ENCODE measurements at places on chromosomes 12 and 14.
A peak's percentile ranks its signal among the peaks of the same experiment; 100 is the strongest.

DNA sequence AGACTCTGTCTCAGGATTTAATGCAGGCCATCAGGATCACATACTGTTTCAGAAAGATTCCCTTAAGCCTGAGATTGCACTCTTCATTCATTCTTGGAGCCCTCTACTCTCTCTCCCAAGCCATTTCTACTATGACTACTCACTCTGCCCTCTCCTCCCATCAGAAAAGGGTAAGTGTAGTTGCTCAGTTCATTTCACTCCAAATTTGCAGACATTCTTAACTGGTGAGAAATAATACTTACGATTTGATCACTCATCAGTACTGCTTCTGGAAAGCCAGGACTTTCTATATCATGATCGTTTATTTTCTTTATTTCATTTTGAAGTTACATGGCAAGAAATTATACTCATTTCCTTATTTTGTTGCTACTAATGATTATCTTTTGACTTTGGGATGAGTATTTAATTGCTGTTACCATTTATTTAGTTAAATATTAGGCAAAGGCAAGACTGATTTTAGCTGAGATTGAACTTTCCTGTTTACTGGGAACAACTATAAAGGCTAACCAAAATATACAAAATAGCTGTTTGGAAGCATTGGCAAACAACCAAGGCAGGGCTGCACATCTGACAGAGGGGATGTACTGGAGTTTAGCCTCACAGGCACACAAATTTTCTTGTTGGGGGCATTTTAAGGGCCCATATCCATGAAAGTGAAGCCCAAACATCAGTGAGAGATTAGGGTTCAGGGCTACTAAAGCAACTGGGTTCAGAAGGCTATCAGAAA lies 4.1 kb upstream of the RERG start:
- no peak for DNase-seq

- DNase-seq = no peak
Observed at GRCh38 chr14:51023964-51024363, 70.9 kb downstream of the TRIM9 start.

DNA sequence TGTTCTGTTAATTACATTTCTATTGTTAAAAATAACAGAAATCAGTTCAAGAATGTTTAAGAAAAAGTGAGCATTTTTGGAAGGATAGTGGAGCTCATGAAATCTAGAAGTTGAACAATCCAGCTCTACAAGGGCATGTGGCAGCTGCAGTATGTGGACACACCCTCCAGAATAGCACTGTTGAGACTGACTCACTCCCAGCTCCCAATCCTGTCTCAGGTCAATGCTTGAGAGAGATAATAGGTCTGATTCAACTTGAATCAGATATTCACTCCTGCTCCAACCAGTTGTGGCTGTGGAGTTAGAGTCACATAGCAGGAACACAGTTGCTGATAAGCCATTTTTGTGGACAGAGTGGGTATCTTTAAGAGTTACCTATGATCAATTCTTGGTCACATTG lies 113.0 kb upstream of the NTF3 start:
- no peak for DNase-seq

- no peak for DNase-seq
Observed at GRCh38 chr14:82647088-82647810, 1113.6 kb upstream of the SEL1L start.

DNA sequence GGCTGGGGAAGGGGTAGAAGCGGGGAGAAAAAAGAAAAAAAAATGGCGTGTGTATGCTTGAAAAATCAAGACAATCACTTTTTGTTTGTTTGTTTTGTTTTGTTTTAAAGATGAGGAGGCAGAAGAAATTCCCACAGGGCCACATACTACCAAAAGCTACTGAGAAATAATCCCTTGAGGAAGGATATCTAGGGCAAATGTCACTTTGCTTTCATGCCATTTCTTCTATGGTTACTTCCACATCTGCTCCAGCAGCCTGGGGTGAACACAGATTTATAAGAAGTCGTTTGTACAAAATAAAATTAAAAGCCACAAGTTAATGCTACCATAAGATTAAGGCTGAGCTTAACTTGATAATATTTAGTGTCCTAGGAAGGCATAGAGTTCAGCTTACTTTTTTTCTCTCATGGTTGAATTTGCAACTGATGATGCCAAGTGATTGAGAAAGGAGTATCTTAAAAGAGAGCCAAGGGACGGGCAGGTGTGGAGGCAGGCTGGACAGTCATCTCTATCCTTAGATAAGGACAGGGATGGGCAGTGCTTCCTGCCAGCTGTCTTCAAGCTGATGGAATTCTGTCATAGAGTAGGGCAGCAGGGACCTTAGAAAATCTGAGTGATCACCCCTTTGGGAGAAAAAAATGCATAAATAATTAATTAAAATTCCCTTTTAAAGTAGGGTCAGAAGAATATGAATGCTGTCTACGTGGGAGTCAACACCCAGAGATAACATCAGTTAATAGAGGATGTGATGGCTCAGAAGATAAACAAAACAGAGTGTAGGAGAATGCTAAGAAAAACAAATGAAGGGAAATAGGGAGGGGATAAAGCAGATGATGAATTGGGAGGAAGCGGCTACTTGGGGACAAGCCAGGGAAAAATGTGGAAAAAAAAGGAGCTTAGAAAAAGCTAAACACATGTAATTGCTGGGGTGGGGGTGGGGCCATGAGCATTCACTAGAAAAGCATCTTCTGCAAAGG lies 57.1 kb downstream of the DYRK2 start:
- no peak for DNase-seq

DNA sequence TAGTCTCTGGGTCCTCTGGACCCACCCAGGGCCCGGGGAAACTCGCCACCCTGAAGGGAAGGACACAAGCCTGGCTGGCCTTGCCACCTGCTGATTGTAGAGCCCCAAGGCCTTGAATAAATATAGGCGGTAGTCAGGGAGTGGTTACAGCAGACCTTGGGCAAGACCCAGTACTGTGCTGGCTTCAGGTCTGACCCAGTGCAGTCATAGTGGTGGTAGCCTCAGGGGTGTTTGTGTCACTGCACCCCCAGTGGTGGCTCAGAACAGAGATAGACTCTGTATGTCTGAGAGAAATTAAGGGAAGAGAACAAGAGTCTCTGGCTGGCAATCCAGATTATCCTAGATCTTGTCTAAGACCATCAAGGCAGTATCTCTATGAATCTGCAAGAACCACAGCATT lies 63.5 kb downstream of the MAPKAPK5 start:
- DNase-seq = no peak

DNA sequence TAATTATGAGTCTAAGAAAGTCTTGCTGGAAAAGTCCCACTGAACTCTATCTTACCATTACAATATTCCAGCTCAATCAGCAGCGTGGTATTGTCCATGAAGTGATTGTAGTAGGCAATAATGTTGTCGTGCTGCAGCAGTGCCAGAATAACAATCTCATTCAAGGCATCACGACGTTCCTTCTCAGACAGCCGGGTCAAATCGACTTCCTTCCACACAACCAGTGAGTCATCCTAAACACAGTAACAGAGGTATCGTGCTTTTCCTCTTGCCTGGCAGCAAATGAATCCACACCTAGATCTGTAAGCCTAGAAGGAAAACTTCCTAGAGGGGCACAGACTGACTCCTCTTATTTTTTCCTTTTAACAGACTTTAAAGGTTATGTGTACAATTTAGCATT lies 2.9 kb downstream of the NEK9 start:
- peak; percentile 40 for DNase-seq

GRCh38 chr12:67152451-67152850 lies 116.7 kb upstream of the CAND1 start:
- DNase-seq = no peak

DNA sequence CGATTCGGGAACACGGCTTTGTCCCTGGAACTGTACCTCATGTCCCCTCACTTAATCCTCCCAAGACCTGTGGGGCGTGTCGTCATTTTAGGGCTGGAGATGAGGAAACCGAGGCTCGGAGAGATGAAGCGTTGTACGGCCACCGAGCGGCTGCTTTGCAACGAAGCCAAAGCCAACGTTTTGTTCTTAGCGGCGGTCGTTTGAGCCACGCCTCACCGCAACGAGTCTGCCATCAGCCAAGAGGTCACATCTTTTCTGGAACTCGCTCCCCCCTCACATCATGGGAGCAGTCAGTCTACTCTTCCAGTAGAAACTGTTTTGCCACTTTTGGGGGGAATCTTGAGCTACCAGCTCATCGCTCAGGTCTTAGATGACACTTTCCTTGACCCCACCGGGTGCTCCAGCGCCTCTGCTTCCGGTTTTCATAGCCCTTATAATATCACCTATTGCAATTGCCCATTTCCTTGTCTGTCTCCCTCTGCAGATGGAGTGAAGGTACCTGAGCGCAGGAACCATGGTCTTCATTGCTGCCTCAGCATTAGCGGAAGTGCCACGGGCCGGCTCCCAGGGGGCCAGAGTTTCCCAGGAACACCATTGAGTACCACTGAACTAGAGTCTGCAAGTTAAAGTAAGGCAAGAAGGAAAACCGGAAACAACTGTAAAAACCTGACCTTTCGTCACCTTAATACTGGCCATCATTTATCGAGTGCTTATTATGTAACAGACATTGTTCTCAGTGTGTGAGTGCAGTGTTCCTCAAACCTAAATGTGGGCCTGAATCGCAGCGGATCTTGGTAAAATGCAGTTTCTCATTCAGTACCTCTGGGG lies 19.6 kb downstream of the NINJ2 start:
- peak; percentile 34 for DNase-seq

DNA sequence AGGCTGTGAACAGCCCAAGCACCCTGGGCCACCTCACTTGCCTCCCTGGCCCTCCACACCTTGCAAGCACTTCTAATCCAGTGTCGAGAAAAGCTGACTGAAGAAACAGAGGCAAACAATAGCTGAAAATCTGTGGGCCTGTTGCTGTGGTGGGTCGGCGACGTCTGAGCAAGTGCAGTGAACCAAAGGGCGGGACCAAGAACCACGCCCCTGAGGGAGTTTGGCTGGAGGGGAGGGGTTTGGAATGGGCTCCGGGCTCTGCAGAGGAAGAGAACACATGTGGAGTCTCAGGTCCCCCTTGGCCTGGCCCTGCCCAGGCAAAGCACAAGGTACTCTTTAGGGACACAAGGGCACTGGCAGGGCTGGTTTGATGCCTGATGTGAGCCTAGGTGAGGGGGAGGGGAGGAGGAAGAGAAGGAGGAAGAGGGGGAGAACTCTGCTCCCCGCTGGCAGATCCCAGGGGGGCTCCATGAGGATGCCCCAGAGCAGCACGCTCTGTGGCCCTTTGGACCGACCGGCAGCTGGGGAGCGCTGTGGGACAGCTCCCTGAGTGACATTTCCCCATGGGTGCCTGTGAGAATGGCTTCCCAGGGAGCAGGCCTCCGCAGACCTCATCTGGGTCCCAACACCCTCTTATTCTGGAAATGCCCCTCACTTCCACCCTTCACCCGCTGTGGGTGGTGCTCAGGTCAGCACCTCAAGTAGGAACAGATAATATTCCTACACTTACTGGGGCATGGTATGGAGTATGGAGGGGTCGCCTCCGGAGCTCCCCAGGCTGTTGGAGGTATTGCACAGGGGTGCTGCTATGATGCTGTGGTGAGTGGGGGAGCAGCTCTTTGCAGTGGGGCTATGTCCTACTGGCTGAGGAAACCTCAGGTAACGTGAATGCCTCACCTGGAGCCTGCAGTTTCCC lies 85.5 kb downstream of the CPSF2 start:
- no peak for DNase-seq

DNA sequence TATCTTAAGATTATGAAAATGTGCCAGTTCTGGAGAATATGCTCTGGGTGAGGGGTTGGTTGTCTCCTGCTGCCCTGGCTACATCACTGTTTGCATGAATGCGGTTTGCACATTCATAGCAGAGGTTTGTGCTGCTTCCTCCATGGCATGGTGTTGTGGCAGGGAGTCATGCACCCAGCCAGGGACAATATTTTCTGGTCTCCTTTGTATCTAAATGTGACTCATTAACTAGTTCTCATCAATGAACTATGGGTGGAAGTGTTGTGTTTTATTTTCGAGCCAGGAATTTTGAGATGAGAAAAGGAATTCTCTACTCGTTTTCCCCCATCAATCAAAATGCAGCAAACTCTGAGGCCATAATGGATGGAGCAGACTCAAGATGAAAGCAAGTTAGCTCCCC lies 527.3 kb downstream of the SNAPC1 start:
- no peak for DNase-seq

DNA sequence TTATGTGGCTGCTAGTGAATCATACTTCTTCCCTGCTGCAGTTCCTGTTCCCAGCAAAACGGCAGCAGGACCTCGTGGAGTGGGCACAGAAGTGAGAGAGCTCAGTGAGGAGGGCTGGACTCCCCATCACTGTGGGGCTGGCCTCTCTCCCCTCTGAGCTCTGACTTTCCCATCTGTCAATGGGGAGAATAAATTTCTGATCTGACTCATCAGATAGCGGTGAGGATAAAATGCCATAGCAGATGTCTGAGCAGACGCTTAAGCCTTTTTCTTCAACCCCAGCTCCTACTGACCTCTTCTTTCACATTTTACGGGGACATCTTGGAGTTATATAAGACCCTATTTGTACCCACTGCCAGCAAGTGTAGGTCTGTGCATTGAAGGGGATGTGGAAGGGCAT lies 116.6 kb downstream of the CRACR2A start:
- DNase-seq = no peak

DNA sequence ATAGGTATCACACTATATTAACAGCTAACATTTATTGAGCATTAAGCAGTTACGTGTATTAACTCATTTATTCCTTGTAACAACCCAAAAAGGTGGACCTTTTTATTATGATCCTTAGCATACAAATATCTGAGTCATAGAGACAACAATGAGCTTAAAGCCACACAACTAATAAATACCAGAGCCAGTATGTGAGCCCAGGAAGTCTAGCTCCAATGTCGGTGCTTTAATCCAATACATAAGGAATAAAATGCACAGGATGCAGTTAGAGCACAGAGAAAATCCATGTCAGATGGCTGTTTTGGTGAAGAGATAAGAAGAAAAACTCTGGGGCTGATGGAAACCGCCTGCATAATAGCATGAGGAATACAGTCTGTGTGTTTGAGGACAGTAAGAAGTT lies 888.6 kb downstream of the TMTC2 start:
- DNase-seq = no peak

DNA sequence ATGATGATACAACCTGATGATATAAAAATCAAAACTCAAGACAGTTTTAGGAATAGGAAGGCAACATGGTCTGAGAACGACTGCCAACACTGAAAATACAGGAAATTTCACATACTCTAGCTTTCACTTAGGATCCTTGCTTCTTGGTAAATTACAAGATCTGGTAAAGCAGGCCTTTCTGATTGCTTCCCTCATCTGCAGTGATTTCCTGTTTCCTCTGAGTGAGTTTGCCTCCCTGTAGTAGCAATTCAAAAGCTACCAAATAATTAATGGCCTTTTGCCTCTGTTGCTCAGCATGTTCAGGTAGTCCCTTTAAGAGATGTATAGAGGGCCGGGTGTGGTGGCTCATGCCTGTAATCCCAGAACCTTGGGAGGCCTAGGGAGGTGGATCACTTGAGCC lies 2.0 kb upstream of the IRAK3 start:
- no peak for DNase-seq

GRCh38 chr12:92739113-92739512 lies 36.3 kb downstream of the PLEKHG7 start:
- DNase-seq = no peak

DNA sequence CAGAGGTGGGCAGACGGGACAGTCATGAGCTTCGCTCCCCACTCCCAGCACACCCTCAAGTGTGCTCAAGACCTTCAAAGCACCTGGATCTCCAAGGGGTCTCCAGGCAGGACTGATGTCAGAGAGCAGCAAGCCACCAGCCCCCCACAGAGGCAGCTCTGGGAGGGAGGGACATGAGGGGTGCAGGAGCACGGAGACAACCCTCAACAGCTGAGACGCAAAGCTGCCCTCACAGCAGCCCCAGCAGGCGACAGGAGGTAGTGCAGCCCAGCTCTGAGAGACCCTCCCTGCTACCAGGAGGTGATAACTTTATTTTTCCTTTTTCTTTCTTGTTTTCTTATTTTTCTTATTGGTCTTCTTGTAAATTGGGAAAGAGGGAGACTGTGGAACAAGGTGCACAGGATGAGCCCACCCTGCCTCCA lies 17.9 kb downstream of the SIVA1 start:
- DNase-seq = no peak
